ENCODE measurements at places on chromosomes 6 and 20.
A peak's percentile ranks its signal among the peaks of the same experiment; 100 is the strongest.

DNA sequence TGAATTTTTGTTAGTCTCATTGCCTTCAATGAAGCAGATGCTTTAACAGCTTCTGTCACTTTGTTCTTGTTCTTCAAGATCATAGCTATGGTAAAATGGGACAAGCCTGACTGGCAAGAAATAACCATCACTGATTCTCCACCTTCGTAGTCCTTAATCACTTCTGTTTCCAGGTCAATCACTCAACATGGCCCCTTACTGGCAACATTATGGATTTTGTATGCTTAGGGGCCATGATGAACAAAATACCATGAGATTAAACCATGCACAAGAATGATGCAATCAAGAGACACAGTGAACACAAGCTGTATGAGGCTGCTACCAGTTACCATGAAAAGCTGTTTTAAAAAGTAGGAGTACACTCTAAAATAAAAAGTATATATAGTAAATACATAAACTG, 32.8 kb downstream of the ADNP start:
- DNase-seq, result no peak

- DNase-seq, result no peak
These were observed 11.8 kb downstream of the FAM110A start for GRCh38 chr20:845226-845868.

DNA sequence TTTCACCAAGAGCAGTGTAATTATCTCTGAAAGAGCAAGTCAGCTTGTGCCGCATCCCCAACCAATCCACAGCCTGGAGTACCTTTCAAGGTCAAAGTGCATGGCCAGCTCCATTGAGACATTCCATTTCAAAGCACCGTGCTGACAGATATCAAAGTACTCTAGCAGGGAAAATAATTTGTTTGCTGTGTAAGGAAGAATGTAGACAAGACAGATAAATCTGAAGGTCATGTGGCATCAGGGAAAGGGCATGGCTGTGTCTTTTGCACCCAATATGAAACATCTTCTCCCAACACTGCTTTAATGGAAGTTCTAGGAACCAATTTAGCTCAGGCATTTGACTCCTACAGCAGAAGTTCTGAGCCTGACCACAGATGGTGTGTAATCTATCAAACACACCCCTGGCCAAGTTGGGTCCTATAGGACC, 242.7 kb upstream of the TAB2 start:
- DNase-seq, result no peak

DNA sequence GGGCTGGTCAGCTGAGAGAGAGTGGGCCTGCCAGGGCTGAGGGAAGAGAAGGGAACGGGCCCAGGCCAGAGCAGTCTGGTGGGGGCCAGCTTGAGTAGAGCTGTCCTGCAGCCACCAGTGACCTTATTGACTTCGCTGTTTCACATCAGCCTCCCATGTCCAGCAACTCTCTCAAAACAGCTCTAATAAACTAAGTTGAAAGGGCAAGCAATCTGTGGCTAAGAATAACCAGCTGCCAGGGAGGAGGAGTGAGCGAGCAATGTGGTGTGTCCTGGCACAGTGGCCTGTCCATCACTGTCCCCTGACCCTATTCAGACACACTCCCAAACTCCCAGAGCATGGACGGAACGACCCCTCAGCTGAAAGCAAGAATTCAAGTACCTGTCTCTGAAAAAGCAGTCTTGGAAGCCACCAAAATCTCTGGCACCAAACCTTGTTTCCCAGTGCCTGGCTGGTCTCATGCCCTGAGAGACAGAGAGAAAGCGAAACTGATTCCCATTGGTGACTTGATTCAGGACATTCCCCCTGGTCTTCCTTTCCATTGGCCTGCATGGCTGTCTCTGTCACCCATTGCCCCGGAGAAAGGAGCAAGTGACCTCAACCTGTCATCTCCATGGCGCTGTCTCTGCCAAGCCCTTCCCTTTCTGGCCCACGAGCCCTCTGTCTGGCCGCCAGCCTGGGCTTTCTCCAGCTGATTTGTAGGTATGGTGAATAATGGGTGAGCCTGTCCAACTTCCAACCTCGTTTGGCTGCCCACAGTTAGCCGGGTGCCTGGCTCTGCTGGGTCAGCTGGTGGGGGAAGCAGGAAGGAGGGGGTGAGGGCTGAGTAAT, at the start of gene DDO:
TSS of gene DDO (minus strand) at position 490 of the 831 bp plus-strand sequence. CDS start 2,113 bp downstream, outside the sequence.
- peak; percentile 56 for DNase-seq

GRCh38 chr20:1317545-1318255, 11.2 kb downstream of the SDCBP2 start:
- no peak for DNase-seq

GRCh38 chr6:46961232-46961631, 39.5 kb upstream of the ADGRF5 start:
- DNase-seq, result no peak

DNA sequence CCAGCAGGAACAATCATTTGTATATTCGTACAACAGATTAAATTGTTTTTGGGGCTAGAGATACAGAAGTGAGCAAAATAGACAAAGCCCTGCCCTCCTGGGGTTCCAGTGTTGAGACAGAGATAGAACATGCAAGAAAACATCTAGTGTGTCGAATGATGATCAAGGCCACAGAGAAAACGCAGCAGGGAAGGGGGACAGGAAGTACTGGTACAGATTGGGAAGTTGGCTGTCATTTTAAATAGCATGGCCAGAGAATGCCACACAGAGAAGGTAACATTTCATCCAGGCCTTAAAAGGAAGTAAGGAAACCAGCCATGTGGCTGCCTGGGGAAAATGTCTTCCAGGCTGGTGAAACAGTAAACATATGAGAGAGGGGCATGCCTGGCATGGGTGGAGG, 202.6 kb upstream of the MYLIP start:
- DNase-seq, result no peak
